Neural crest cell (in vitro differentiated cells): ENCODE measurements at places on chromosomes 2 and 18. TPM values are rescaled to one million over a fixed set of nuclear protein-coding genes. Genes with fewer than 3 reads are reported as not detected.

COL4A4 gene
- total RNA-seq: 0.16 and 0.19 TPM in 2 replicates

SFTPB gene
- not detected in 2 replicates for total RNA-seq

SATB2 gene
- 9.2 and 10.1 TPM in 2 replicates for total RNA-seq

LRATD1 gene
- 3.0 and 3.6 TPM in 2 replicates for total RNA-seq

TCF7L1 gene
- 40.3 and 41.8 TPM in 2 replicates for total RNA-seq

SLC4A1AP gene
- 19.0 and 19.1 TPM in 2 replicates for total RNA-seq

TRIM43 gene
- not detected in 2 replicates for total RNA-seq

POMC gene
- total RNA-seq: 0.39 and 0.54 TPM in 2 replicates

SERPINB13 gene
- not detected in 2 replicates for total RNA-seq

LDLRAD4 gene
- 1.4 and 1.7 TPM in 2 replicates for total RNA-seq
